ENCODE measurements at places on chromosomes 2 and 18.

DNA sequence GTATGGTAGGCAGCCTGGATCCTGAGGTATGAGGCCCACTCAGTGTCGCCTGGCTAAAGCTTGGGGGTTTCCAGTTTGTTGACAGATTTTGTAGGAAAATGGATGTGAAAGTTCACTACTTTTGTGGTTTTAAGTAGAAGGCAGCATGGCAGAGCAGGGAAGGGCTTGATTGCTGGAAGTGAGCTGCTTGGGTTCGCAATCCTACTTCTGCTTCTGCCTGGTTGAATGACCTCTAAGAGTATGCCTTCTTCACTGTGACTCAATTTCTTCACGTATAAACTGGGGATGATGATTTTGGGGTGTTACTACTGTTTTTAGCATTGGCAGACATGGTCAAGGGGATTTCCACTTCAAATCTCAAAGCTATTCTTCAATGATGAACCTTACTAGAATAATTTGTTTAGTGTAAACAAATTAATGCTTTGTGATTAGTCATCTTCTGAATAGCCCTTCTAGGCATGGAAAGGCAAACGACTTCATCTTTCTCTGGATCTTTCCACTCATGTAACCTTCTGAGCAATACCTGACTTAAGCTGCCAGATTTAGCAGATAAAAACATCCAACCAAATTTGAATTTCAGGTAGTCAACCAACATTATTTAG is 13.2 kb downstream of the BMP10 start:
- DNase-seq: no peak

- no peak for DNase-seq
Measured at GRCh38 chr2:128465246-128466170, 146.8 kb upstream of the HS6ST1 start.

DNA sequence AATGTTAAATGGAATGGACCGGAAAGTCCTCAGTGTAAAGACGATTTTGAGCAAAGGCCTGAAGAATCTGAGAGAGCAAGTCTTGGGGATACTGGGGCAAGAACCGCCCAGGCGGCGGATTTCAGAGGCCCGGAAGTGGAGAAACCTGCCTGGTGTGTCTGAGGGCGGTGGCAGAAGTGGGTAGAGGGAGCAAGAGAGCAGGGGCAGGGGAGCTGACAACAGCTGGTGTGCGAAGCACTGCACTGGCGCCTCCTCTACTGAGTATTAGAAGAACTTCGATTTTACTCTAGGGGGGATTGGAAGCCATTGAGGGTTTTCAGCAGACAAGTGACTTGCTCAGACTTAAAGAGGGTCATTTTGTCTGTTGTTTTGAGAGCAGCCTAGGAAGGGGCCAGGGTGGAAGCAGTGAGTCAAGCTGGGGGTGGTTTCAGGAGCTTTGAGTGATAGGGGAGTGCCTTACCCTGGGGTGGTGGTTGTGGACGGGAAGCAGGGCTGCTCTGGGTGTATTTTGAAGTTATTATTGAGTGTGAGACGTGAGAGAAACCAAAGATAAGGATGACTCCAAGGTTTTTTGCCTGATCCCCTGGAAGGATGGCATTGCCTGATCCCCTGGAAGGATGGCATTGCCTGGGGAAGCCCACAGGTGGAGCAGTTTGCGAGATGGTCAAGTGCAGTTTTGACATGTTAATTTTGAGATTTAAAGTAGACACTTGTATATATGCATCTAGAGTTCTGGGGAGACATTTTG is 52.5 kb downstream of the ZNF236 start:
- no peak for DNase-seq

DNA sequence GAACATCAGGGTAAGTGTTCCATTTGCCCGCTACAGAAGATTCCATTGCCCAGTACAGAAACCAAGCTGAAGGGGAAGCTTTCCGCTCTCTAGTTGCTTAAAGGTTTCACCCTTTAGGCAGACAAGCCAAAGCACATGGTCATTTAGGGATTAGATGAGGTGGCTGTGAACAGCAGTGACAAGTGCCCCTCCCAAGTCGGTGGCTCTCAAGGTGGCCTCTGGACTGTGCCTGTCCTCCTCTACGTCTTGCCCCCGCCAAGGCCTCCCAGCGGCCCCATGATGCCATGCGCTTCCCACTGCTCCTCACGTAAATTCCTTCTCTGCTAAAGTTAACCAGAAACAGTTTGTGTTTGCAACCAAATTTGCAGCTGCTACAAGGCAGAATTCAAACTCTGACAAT is 24.2 kb upstream of the PTPN4 start:
- DNase-seq: no peak

DNA sequence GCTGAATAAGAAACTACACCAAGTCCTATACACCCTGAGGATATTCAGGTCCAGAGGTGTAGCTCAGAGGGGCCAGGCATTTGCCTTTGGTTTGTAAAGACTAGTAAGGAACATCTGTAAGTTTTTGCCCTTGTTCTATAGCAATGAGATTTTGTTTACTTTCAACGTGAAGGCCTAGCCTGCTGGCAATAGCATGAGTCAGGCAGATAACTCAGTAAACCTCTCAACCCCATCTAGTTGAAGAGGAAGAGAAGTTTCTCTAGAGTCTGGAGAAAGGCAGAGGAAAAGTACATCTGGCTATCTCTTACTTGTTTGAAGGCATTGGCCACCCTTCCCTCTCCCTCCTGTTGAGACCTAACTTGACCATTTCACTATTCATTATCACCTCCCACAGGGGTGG is 70.3 kb upstream of the ZNF521 start:
- DNase-seq: no peak

DNA sequence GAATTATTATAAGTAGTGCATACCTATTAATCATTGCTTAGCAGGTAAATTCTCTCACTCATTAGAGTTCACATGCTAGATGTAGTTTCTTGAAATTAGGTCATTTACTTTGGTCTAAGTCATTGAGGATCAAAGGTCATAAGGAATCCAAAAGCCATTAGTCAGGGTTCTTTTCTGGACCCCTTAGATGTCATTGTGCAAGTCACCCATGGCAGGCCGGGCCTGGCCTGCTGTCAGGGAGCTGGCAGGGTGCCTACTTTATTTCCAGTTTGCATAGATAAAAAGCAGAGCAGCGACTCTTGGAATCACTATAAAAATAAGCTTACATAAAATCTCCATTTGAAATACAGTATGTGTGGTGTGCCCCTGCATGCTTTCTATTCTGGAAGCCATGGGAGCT is 91.3 kb downstream of the MEIS1 start:
- DNase-seq: no peak

DNA sequence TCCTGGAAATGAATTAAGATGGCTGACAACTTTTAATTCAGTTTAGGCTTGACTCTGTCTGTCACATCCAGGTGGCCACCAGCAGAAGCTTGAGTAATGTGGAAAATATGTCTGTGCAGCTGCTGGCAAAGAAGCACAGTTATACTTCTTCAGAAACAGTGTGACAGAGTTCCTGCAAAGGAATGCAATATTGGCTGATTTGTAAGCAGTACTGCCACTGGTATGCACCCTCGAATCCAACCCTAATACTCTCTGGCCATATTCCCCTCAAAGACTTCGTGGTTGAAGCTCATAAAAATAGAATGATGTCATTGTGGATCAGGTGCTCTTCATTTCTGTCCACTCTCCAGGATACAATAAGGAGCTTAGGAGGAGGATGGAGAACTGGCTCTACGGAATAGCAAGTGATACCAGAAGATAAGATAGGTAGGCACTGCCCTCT is 86.2 kb downstream of the METTL8 start:
- DNase-seq: no peak

DNA sequence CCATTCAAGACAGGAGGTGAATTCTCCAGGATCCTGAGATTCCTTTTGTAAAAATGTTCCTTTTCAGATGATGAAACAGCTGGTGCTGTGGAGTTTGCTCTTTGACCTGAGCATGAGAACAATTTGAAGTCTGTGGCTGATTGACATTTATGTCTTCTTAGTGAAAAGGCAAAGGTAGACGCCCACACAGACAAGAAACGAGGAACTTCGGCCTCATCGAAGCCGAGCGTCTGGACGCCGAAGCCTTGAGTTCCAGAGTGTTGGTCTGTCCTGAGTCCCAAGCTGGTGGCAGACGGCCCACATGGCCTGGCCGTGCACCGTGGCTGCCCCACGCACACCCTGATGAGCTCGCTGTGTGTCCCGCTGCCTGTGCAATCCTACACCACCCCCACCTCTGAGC is 20.7 kb upstream of the SNTG2 start:
- DNase-seq: no peak

DNA sequence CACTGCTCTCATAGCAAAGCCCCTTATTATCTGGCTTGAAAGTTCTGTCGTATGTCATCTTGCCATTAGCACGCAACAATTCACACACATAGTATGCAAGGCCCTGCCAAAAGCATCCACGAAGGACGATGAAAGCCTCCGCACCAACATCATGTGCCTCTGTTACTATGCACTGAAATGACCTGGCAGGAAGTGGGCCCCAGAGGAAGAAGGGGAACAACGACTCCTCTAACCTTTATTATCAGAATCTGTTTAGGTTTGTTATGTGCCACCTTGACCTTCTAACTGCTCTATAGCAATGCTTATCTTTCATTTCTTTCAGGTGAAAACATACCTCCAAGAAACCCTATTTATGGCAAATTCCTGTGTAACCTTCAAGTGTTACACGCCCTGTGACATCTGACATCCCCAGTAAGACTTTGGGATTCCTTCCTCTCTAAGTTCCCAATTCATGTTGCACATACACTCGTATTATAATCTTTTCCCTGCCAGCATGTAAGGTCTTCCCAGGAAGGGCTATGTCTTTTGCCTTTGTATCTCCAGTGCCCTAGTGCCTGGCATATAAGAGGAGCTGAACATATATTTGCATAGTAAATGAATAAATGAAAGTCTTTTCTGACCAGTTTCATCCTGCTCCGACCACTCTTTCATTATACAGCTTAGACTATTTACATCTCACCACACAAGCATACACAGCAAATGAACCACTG is 7.0 kb upstream of the NDUFV2 start:
- no peak for DNase-seq

DNA sequence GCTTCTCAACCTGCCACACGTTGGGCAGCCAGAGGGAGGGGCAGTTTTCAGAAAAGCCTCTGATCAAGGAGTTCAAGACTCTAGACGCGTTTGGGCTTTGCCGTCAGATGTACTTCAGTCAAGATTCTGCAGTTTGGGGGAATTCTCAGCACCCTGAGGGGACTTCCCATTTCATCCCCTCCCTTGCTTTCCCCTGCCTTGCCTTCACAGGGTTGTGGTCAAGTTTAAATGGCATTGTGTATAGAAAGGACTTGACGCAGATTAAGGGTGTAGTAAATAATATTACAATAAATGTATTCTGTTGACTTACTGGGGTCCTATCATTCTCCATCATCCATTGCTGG is 198.3 kb upstream of the NABP1 start:
- no peak for DNase-seq

- DNase-seq: no peak
Measured at GRCh38 chr2:230419181-230419580, 3.2 kb downstream of the SP100 start.

GRCh38 chr18:2540575-2540974 is 30.7 kb downstream of the METTL4 start:
- DNase-seq: no peak

- DNase-seq: no peak
Measured at GRCh38 chr18:36693931-36694620, 134.7 kb downstream of the TPGS2 start.
